ENCODE measurements at places on chromosomes 12 and 14.

GRCh38 chr14:91315844-91316267, 71.4 kb upstream of the GPR68 start:
- DNase-seq = peak; percentile 67

- no peak for DNase-seq
Measured at GRCh38 chr14:38257507-38257906, 1.6 kb upstream of the CLEC14A start.

GRCh38 chr12:130156652-130157275, 5.5 kb upstream of the FZD10 start:
- DNase-seq = no peak

- no peak for DNase-seq
Measured at GRCh38 chr14:103508521-103509329, 13.9 kb downstream of the CKB start.

- DNase-seq = no peak
Measured at GRCh38 chr12:123427036-123427769, 9.3 kb downstream of the RILPL2 start.

DNA sequence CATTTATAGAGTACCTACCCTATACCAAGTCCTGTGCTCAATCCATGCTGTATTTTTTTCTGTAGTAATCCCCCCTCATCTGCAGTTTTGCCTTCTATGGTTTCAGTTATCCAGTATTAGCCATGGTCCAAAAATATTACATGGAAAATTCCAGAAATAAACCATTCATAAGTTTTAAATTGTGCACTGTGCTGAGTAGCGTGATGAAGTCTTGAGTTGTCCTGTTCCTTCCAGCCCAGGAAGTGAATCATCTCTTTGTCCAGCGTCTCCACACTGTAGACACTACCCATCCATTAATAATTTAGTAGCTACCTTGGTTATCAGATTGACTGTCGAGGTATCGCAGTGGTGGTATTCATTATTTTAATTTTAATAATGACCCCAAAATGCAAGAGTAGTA, 54.2 kb downstream of the SUDS3 start:
- no peak for DNase-seq

GRCh38 chr12:44224399-44225148, 388.7 kb downstream of the TMEM117 start:
- no peak for DNase-seq

GRCh38 chr14:21711360-21711961, 37.8 kb upstream of the OR4E1 start:
- no peak for DNase-seq

DNA sequence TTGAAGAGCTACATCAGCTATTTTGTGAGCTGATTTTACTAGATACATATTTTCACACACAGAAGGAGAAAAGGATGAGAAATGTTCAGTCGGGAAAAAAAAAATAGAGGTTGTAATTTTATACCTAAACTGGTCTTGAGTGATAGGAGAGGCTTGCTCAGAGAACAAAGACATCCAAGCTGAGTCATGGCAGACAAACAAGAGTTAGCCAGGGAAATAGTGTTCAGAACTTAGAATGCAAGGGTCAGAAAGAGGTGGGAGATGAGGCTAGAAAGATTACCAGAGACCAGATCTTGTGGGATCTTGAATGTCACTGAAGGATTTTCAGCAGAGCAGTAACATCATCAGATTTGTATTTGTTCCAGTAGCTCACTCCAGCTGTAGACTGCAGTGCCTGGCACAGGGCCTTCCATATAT, 121.9 kb upstream of the ATF1 start:
- no peak for DNase-seq

- DNase-seq = no peak
Measured at GRCh38 chr12:58541300-58541690, 379.0 kb downstream of the LRIG3 start.

DNA sequence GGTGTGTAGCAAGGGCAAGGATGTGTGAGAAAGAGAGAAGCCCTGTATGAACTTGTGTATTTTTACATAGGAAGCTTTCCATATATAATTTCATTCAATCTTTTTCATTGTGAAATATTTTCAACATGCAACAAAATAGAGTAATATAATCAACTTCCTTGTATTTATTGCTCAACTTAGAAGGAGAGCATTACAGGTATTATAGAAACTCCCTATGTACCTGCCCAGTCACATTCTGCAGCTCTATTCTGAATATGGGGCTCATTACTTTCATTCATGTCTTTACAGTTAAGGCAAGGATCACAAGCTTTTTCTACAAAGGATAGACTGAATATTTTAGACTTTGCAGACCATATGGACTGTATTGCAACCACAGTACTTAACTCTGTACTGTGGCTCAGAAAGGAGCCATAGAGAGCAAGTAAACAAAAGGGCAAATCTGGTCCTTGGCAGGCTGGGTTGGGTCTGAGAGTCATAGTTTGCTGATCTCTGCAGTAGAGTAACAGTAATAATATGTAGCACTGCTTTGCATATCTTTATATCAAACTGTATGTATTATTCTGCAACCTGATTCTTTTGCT, 11.3 kb downstream of the NR1H4 start:
- no peak for DNase-seq

DNA sequence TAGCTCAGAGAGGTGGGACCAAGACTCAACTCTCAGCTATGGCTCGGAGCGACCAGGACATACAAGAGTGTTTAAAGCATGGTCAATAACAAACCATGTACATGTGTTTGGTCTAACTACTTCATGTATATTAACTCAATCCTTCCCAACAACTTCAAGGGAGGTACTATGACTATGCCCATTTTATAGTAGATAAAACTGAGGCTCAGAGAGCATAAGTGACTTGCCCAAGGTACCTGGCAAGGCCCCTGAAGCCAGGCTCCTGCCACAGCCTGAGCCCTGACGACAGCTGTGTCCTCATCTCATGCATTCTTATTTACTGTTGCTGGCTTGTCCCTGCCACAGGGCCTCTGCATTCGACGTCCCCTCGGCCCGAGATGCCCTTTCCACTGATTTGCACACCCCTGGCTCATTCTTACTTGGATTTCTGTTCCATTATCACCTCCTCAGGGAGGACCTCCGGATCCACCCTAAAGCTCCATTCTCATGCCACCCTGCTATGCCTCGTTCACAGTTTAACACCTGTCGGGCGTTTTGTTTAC, 2.6 kb downstream of the TESC start:
- no peak for DNase-seq

GRCh38 chr12:30880061-30880460, 46.5 kb upstream of the TSPAN11 start:
- no peak for DNase-seq

DNA sequence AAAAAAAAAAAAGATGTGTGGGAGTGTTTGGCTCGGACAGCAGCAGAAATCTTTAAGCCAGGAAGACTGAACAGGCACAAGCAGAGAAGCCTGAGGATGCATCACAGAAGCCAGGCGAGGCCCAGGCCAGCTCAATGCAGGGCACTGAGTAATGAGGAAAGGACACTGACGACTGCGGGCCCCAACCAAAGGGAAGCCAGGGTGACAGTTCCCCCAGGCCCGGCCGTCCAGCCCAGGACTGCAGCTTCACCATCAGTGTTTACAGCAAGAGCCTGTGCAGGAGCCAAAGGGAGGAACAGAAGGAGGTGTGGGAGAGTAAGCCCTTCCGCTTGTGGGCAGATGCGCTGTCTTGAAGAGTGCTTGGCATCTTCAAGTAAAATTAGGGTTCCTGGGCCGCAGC, 205.3 kb upstream of the SFSWAP start:
- DNase-seq = no peak

GRCh38 chr12:33330940-33331339, 108.7 kb downstream of the SYT10 start:
- no peak for DNase-seq

DNA sequence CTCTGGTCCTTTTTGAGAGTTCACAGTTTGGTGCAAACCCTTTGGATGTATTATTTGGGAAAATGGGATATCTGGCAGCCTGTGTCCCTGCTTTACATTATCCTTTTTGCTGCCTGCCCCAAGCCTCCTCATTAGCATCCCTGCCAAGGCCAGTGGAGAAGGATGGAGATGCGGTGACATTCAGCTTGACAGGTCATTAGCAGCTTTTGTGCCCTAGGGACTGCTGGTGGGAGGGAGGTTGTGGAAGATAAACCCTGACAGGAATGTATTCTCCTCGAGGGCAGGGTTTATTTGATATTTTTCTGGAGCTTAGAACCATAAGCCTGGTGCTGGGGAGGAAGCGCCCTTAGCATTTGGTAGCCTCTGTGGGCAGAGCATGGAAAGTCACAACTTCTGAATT, 49.3 kb downstream of the PTPN11 start:
- no peak for DNase-seq

GRCh38 chr14:102982852-102983470, 60.5 kb downstream of the AMN start:
- no peak for DNase-seq

GRCh38 chr12:131147293-131147692, 193.6 kb downstream of the ADGRD1 start:
- DNase-seq = no peak

- DNase-seq = no peak
Measured at GRCh38 chr12:122921917-122922316, 26.0 kb upstream of the VPS37B start.

- DNase-seq = no peak
Measured at GRCh38 chr14:24607081-24607480, 2.4 kb downstream of the GZMH start.

DNA sequence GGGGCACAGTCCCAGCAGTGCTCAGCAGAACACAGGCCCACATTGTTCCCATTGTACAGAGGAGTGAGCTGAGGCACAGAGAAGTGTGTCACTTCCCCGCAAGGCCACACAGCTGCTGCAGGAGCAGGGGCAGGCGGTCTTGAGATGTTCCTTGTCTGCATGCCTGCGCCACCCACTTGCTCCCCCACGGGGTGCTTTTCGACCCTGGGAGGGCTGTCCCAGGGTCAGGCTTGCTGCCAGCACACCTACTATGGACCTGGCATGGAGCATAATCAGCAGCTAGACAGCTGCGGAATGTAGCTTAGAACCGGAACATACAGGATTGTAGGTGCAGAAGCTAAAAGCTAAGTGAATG, 7.8 kb upstream of the EP400 start:
- no peak for DNase-seq

GRCh38 chr12:24960222-24960855, 11.4 kb upstream of the BCAT1 start:
- DNase-seq = no peak

DNA sequence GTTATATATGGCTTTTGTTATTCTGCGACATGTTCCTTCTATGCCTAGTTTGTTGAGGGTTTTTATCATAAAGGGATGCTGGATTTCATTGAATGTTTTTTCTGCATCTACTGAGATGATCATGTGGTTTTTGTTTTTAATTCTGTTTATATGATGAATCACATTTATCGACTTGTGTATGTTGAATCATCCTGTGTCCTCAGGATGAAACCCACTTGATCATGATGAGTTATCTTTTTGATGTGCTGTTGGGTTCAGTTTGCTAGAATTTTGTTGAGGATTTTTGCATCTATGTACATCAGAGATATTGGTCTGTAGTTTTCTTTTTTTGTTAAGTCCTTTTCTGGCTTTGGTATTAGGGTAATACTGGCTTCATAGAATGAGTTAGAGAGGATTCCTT, 291.2 kb downstream of the AKAP6 start:
- DNase-seq = no peak

- peak; percentile 34 for DNase-seq
Measured at GRCh38 chr14:105059035-105059924, 6.0 kb downstream of the GPR132 start.

DNA sequence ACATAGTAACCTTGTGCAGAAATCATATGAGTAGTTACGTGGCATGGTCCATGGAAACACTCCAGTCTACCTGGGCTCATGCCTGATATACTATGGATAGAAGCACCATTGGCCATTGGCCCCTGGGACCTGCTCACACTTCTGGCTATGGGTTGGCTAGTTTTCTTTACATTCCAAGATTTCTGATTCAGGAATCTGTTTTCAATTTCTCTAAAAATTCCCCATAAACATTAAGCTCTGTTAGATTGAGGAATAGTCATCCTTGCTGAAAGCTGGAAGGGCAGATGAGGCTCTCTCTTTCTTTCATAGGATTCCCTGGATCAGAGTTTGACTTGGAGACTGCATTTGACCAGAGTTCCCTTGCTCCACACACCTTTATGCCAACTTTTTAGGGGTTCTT, 37.3 kb upstream of the RAP1B start:
- no peak for DNase-seq

GRCh38 chr14:37203423-37203822, 5.7 kb downstream of the MIPOL1 start:
- no peak for DNase-seq

- DNase-seq = no peak
Measured at GRCh38 chr14:95503365-95504134, 12.9 kb downstream of the SYNE3 start.

DNA sequence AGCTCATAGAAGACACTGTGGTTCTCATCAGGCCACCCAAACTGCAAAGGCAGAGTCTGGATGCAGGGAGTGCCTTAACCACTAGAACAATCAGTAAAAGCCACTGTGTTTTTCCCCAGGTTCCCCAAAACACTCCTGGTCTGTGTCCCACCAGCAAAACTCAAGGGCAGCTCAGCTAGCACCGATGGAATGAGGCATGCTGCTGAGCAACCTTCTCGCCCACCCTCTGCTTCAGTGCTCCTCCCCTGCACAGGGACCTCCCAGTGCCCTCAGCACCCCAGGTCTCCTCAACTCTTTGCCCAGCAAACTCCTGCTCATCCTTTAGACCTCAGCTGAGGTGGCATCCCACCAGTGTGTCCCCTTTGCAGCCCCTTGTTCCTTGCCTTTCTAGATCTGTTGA, 4.0 kb downstream of the KRT77 start:
- DNase-seq = no peak

DNA sequence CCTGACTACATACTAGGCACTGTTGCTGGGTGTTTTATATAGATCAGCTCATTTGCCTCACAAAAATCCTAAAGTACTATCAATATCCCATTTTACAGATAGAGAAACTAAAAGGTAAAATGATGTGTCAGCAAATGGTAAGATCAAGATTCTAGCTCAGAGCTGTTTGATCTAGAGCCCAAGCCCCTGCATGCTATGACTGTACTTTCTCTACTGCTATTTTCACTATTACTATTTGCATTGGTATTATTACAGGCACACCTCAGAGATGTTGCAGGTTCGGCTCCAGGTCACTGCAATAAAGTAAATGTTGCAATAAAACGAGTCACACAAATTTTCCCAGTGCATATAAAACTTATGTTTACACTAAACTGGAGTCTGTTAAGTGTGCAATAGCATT, 10.9 kb downstream of the ISCU start:
- no peak for DNase-seq

- DNase-seq = no peak
Measured at GRCh38 chr12:41467591-41468325, 279.6 kb downstream of the PDZRN4 start.

DNA sequence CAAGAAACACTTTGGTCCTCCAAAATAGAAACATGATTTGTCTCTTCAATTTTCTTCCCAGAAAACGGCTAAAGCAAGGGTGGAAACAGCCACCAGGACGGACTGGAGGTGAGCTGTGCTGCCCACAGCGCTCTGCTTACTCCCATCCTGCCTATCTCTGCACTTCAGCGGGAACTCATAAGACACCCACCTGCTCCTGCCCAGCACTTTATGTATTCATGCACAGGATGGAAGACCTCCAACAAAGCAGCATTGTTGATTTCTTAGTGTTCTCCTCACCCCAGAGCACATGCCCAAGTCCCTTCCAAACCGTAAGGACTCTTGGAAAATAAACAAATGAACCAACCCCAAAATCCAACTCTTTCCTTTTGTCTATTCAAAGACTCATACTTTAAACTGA, 277.2 kb downstream of the MED13L start:
- no peak for DNase-seq

- DNase-seq = no peak
Measured at GRCh38 chr12:42104784-42105183, 39.9 kb downstream of the GXYLT1 start.

GRCh38 chr12:93749515-93749914, 72.3 kb downstream of the CRADD start:
- no peak for DNase-seq
